Left lobe of liver (tissue), 2 donors: ENCODE measurements at places on chromosomes 4 and X. TPM values are rescaled to one million over a fixed set of nuclear protein-coding genes. Genes with fewer than 3 reads are reported as not detected.
A peak's percentile ranks its signal among the peaks of the same experiment; 100 is the strongest.

The VEGFD gene
- 0.28 TPM for total RNA-seq

GRCh38 chr4:99062120-99062519, 26.5 kb downstream of the ADH5 start:
- DNase-seq = no peak

- DNase-seq = no peak
These were observed 126.5 kb downstream of the DKK2 start for GRCh38 chr4:106909486-106910188.

- DNase-seq = no peak
These were observed 534.8 kb downstream of the IQCM start for GRCh38 chr4:149280806-149281205.

The MAGEA11 gene
- not detected for total RNA-seq

DNA sequence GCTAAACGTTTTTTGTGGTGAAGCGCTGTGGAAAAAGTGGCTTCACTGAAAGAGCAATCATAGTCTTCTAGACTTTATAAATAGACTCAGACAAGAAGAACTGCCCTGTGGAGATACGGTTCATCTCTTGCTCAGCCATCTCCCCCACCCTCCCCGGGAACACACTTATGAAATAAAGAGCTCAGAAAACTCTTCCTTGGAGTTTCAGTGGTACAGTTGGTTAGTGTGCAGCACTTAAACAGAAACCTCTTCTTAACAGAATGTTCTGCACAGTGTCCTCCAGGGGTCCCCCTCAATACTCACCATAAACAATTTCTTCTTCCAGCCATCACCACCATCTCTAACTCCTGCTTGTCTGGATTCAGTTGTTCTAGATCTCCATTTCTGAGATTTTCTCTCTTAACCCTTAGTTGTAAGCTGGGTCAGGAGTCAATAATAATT, 313.0 kb downstream of the ARHGAP10 start:
- no peak for DNase-seq

- no peak for DNase-seq
These were observed 117.8 kb downstream of the AFF1 start for GRCh38 chr4:87052615-87053014.

GRCh38 chr4:106852426-106852825, 183.7 kb downstream of the DKK2 start:
- DNase-seq = no peak

GRCh38 chr4:69038582-69038981, 57.7 kb upstream of the UGT2B7 start:
- DNase-seq = no peak

DNA sequence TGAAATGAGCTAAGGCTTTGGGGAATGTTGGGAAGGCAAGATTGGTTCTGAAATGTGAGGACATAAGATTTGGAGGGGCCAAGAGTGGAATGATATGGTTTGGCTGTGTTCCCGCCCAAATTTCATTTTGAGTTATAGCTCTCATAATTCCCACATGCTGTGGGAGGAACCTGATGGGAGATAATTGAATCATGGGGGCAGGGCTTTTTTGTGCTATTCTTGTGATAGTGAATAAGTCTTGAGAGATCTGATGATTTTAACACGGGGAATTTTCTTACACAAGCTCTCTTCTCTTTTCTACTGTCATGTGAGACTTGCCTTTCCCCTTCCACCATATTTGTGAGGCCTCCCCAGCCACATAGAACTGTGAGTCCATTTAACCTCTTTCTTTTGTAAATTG, 157.6 kb upstream of the C1QTNF7 start:
- no peak for DNase-seq

GRCh38 chr4:42142591-42142990, 9.9 kb downstream of the BEND4 start:
- no peak for DNase-seq

- no peak for DNase-seq
These were observed 11.8 kb upstream of the CLDN24 start for GRCh38 chr4:183333983-183334382.

DNA sequence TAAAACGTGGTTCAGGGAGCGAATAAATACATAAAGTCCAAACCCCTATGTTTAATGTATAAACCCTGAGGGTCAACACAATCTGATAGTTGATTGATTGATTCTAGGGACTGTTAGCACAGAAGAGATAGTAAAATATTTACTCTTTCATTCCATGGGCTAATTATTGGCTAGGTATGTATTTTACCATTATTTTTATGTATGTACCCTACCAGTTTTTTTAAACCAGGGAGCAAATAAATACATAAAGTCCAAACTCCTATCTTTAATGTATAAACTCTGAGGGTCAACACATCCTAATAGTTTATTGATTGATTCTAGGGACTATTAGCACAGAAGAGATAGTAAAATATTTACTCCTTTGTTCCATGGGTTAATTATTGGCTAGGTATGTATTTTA, 40.0 kb downstream of the ZFX start:
- no peak for DNase-seq

- no peak for DNase-seq
These were observed 3.4 kb downstream of the CPLX1 start for GRCh38 chr4:822361-823175.

- no peak for DNase-seq
These were observed 55.8 kb upstream of the WDR1 start for GRCh38 chr4:10172278-10172921.

DNA sequence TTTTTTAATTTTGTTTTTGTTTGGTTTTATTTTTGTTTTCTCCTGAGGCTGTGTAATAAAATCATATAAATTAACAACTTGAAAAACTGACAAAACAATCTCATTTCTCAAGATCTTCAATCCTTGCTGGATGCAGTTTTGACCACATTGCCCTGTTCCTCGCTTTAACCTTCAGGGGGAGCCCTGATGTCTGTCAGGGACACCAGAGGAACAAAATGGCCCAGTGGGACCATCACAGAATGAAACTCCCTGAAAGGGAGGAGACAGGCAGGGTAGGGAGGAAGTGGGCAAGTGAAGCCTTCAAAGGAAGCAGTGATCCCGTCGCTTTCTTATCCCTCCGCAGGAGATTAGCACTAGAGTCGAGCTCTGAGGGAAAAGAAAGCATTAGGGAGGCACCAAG, 274.9 kb upstream of the LDB2 start:
- no peak for DNase-seq

GRCh38 chrX:154517101-154517781, 1.2 kb upstream of the FAM3A start:
- no peak for DNase-seq

- no peak for DNase-seq
These were observed 24.5 kb downstream of the IL15 start for GRCh38 chr4:141660880-141661279.

The MTNR1A gene
- total RNA-seq = not detected

DNA sequence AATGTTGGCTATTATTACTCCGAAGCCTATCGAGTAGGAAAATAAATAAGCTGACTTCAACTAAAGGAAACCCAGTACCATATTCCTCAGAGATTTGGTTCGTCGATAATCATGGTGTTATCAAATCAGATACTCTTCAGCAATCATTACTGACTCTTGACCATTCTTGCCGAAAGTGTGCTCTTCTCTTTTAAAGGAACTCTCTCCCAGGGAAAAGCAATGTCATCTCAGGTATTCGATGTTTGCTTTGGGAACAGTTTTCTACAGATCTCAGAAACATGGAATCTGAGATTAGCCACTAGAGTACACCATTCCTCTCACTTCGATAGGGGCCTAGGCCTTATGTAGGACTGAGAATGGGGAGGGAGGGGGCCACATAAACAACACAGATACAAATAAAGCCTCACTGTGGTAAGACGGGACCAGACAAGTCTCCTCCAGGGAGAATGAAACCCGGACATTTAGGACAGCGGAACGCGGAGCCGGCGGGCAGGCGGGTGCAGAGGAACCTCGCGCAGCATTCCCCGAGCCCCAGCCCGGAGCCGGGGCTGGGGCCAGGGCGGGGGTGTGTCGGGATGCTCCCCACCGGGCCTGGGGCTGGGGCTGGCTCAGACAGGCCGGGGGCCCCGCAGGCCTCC, 581 bp downstream of the DNAJB14 start:
- no peak for DNase-seq

The TCP11X2 gene
- not detected for total RNA-seq

GRCh38 chr4:10161840-10162239, 45.2 kb upstream of the WDR1 start:
- DNase-seq = no peak

DNA sequence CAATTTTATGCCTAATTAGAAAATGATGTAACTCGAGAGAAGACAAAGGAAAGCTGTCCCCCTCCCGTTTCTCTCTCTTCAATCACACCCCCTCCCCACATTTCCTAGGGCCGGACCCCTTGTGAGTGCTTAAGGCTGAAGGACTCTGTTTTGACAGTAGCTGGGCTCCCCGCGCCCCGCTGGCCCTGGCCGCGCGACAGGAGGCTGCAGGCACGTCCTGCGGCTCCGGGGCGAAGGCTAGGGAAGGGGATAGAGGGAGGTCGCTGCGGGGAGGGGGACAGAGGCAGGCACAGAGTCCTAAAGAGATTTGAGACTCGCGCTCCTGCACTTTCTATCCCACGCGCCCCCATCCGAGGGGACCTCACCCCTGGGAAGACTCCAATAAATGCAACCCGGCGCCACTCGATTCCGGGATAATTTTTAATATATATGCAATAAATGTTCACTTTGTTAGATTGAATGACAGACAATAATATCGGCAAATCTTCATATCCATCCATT, 56.2 kb upstream of the TMEM33 start:
- no peak for DNase-seq

DNA sequence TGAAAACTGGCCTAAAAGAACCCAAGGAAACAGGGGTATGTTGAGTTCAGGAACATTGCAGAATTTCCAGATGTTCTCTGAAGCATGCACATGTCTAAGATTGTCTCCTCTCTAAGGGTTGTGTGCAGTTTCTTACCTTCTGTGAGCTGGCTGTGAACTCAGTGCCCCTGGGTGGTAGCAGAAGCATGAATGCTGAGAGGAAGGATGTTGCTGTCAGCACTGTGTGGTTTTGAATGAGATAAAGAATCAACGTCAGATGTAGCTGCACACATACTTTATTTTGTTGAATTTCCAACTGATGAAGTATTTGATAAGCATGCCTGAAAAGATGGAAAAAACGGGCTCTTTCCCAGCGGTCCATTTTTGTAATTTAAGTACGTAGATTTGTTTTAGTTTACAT, 23.8 kb upstream of the CD38 start:
- DNase-seq = no peak

The CXorf58 gene
- total RNA-seq = not detected

The COL4A6 gene
- 0.08 TPM for total RNA-seq

The PROM1 gene
- 1.3 TPM for total RNA-seq

- no peak for DNase-seq
These were observed 322.2 kb downstream of the ADGRL3 start for GRCh38 chr4:61522312-61522711.

- DNase-seq = no peak
These were observed 10.4 kb downstream of the CASK start for GRCh38 chrX:41912923-41913322.

The MOB1B gene
- 6.0 TPM for total RNA-seq

DNA sequence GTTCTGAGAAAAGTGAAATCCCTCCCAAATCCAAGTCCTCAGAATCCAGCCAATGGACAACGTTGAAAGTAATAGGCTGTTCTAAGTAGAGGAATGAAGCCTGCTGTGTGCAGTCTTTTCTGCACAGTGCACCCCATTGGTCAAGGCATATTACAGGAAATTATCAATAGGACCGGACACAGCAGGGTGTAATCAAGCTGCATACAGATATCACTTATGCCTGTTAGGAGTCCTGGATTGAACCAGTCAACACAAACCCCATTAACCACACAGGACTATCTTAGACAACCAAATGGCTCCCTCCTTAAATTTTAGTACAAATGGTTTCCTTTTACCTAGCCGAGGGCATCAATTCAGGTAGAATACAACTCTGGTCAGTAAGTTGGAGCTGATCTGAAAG, 34.2 kb upstream of the MAGEA8 start:
- DNase-seq = no peak

GRCh38 chr4:55395218-55395528, 584 bp upstream of the TMEM165 start:
- DNase-seq = no peak

The CFAP299 gene
- total RNA-seq = not detected

DNA sequence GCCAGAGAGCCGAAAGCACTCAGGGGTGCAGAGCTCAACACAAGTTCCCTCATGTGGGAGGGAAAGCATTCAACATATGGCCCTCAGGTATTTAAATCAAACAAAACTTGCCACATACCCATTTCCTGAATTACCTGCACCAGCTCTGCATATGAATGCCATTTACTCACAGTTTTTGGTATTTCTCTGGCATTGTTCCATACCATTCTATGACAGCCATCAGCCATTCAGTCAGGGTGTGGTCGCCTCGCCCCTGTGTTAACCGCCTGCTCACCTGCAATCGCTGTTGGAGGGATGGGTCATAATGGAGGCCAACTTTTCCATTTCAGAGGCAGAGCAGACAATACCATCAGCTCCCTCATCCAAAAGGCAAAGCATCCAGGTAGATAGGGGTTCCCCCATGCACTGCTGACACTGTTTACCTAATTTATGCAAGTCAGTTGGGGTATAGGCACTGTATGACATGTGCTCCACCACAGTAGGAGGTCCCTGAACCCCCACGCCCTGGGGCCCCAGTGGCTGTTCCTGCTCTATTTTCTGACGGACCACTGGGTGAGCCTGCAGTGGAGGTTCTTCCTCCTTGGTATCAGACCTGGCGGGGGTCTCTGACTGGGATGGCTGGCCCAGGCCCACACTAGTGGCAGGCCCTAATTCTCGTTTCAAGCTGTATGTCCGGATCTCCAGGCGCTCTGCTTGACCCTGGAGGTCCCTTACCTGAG, 227.1 kb downstream of the ADGRL3 start:
- no peak for DNase-seq

- DNase-seq = no peak
These were observed 16.6 kb upstream of the PITX2 start for GRCh38 chr4:110639207-110640090.

The RTL5 gene
- 3.1 TPM for total RNA-seq

The PSAPL1 gene
- total RNA-seq = not detected

DNA sequence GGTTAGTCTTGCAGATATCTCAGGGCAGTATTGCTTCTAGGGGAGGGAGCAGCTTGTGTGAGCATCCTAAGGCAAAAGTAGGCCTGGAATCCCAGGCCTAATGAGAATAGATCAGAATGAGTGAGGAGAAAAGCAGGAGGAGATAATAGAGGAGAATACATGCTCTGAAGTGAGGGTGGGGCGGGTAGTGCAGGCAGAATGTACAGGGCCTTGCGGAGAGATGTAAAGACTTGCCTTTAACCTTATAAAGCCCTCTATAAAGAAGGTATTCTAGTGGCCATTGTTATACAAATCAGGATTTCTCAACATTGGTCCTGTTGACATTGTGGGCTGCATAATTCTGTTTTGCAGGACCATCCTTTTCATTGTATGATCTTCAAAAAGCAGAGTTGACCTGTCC, 855.3 kb downstream of the PCDH7 start:
- no peak for DNase-seq

GRCh38 chr4:141307241-141307689, 86.6 kb downstream of the ZNF330 start:
- peak; percentile 59 for DNase-seq
